ENCODE measurements at places on chromosomes 11 and 22.

DNA sequence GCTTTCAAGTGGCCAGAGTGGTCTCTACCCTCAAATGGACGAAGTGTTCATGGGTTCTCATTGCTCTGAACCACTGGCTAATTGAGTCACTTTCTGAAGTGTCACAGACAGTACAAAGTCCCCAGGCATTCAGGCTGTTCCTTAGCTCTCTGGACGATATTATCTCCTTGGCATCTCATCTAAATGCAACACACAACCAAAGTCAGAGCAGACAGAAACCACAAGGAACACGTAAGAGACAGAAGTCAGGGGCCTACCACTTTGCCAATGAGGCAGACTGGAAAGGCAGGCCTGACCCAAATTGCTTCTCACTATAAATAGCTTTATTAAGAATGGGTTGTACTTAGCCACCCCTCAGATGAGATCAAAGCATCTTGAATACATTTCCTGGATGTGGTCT is 29.0 kb upstream of the LDLRAD3 start:
- DNase-seq, result no peak

- DNase-seq, result no peak
Measured at GRCh38 chr11:95337972-95338429, 107.0 kb upstream of the SESN3 start.

DNA sequence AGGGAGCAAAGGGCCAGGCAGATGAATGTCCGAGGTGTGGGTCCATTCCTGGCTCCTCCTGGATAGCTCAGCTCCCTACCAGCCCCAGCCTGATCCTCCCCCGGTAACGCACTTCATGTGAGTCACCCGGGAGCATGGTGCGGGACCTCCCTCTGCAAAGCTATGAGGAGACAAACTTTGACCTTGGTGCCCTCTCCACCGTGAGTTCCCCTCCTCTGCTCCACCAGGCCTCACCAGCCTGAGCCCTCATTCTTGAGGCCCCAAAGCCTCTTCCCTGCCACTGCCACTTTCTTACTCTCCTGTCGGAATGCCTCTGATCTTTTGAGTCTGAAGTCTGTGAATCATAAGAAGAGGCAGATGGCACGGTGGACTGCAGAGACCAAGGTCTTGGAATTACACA is 37.4 kb upstream of the CD82 start:
- DNase-seq, result no peak

DNA sequence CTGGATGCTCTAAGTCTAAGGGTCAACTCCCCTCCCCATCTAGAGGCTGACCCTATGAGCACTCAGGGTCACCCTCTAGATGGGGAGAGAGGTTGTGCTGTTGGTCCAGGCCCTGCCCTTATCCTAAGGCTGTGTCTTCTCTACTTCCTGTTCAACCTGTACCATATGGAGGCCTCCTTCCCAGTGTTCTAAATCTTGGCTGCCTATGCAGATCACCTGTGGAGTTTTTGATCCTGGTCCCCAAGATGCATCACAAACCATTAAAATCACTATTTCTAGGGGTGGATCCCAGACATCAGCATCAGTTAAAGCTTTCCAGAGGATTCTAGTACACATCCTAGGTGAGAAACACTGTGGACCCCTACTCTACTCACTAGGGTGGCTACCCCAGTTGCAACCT is 26.2 kb downstream of the LARGE1 start:
- DNase-seq, result no peak

GRCh38 chr11:134503596-134503995 is 91.6 kb upstream of the B3GAT1 start:
- no peak for DNase-seq

- DNase-seq, result no peak
Measured at GRCh38 chr22:36926309-36926708, 12.9 kb downstream of the CSF2RB start.

DNA sequence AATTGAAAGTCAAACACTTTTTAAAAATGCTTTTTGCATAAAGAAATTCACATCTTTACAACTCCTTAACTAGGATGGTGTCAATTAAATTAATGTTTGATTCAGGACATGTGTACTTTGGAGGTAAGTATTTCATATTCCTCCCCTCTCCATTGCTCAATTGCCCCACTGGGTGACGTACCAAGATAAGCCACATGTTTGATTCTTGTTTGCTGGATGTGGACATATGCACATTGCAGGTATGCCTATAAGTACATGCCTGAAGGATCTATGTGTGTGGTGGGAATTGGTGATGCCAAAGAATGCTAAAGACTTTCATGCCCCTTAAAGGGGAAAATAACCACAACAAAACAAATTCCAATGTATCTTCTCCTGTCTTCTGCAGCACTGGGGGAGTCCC is 5.8 kb downstream of the CD44 start:
- peak; percentile 66 for DNase-seq

GRCh38 chr11:88508759-88509581 is 171.4 kb upstream of the CTSC start:
- DNase-seq, result no peak

DNA sequence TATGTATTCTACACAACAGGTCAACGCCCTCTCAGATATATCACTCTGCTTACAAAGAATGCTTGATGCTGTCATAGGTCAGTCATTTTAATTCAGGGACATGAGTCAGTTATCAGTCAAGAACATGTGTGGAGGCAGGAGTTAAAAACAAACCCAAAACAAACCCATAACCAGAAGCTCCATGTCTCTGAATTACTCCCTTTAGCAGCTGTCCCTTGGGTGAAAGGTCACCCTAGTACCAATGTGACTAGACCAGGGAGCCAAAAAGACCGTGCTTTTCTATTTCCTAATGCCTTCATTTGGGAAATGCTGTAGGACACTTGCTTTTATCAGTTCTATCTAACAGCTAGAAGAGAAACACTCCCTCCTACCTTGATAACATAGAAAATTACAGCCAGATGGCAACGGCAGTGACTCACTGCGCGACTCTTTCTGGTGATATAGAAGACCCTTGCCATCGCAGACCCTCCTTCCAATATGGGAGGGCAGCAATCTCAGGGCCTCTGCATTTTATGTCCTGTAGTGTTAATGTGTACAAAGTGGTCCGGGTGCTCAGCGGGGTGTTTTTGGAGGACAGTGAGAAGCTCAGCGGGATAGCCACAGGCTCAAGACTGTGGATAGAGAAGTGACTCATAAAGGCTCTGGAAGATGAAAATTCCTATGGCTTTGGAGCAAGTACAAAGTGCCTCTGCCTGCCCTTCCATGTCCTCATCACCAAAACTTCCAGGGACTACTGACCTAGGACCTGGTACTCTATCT is 24.8 kb downstream of the APOL5 start:
- peak; percentile 83 for DNase-seq

GRCh38 chr11:119700030-119700429 is 29.0 kb downstream of the NECTIN1 start:
- no peak for DNase-seq

GRCh38 chr22:28443526-28443876 is 236.1 kb downstream of the TTC28 start:
- DNase-seq, result peak; percentile 84

DNA sequence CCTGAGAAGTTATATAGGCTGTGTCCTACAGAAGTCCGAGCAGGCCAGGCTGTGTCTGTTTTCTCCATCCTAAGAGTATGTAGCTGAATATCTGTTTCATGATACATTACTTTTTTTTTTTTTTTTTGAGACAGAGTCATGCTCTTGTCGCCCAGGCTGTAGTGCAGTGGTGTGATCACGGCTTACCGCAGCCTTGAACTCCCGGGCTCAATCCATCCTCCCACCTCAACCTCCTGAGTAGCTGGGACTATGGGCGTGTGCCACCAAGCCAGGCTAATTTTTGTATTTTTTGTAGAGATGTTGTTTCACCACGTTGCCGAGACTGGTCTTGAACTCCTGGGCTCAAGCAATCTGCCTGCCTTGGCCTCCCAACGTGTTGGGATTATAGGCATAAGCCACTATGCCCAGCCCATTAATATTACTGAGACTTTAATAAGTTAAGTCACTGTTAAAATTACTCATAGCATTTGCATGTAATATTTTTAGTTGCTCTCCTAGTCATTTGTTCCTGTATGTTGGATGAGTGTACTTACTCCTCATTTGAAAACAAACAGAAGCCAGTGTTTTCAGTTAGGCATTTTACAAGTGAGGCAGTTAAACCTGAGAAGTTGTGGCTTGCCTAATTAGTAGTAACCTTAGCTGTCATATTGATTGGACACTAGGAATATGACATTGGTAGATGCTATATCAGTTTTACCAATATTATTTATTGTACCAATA is 26.1 kb downstream of the DRG1 start:
- no peak for DNase-seq

DNA sequence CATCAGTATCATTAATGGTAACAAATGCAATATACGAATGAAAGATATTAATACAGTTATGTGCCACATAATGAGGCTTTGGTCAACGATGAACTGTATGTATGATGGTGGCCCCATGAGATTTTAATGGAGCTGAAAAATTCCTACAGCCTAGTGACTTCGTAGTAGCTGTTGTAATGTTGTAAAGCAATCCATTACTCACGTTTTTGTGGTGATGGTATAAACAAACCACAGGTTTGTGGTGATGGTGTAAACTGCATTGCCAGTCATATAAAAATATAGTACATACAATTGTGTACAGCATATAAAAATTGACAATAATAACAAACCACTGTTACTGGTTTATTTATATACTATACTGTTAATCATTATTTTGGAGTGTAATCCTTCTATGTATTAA is 27.4 kb upstream of the GRIA4 start:
- peak; percentile 1 for DNase-seq

- no peak for DNase-seq
Measured at GRCh38 chr22:44928136-44928463, 81.7 kb downstream of the PHF21B start.

DNA sequence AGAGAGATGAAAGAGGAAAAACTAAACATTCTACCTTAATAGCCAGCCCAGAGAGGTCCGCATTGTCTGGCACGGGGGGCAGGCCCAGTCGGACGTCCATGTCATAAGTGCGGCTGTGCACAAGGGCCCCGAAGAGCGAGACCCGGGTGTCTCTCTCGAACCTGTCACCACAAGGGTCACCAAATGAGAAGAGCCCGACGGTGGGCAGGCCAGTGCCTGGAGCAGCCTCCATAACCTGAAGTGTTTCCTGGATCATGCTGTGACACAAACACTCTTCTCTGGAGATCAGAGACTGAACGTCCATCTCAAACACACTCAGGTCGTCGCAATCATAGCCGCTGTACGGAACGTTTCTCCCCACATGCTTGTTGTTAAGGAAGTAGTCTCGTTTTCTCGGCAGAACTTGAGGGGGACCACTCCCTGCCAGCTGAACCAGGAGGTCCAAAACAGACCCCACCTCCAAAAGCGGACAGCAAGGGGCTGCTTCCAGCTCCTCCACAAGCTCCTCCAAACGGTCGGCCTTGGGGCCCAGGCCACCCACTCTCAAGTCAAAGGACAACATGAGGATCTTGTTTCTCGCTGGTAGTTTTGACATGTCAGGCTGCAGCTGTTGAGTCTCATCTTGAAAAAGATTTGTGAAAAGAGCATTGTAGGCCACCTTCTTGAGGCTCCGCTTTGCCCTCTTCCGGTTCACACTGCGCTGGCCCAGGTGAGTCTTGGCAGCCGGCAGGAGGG is 971 bp downstream of the TUBGCP6 start:
- DNase-seq, result no peak

GRCh38 chr22:42150727-42151590 is 20.3 kb upstream of the CYP2D6 start:
- no peak for DNase-seq

DNA sequence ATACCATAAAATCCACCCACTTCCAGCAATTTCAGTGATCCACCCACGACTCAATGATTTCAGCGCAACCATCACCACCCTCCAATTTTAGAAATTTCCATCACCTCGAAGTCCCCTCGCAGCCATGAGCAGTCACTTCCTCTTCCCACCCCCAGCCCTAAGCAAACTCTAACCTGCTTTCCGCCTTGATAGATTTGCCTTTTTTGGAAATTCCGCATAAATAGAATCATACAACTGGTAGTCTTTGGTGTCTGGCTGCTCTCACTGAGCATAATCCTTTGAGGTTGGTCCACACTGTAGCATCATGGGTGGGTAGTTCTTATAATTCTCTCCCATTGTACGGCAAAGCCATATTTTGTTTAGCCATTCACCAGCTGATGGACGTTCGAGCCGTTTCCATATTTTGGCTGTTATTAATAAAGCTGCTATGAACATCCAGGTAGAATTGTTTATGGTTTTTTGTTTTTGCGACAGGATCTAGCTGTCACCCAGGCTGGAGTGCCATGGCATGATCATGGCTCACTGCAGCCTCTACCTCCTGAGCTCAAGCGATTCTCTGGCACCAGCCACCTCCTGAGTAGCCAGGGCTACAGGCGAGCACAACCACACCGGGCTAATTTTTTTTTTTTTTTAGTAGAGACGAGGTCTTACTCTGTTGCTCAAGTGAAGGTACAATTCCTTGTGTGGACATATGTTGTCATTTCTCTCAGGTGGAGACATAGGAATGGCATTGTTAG is 16.0 kb downstream of the PIM3 start:
- no peak for DNase-seq

- DNase-seq, result no peak
Measured at GRCh38 chr11:128550261-128550821, 37.0 kb downstream of the ETS1 start.

DNA sequence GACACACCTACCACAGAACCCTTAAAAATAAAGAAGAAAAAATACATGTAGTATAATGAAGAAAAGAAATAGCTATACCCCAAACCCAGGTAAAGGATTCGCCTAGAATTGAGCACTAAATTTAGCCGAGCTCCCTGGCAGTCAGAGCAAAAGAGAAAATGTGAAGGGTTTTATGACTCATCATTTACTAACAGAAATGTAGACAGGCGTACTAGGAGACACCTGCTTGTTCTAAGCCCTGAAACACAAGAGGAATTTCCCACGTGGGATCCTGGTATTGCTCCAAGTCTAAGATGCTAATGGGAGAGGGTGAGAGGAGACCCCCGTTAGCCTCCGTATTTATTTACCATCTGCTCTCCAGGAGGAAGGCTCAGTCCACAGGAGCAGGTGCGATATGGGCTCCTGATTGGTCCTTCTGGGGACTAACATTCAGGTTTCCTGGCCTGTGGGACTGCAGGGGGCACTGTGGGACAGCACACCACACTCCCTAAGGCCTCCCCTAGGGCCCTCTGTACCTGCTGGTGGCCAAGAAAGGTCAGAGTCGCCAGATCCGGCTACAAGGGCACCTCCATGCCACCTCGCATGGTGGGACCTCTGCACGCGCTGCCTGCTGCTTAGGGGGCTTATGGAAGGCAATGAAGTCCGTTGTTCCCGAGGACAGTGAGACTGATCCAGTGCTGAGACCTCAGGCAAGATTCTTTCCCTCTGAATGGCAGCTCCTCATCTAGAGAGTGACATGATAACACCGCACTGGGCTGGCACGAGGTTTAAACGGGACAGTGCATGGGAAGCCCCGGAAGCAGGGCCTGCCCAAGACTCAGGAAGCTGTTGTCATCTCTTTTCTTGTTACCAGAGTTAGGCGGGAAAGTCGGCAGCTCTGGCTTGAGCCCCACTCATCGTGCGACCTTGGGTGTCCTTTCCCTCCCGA is 25.8 kb downstream of the KCNC1 start:
- DNase-seq, result peak; percentile 12

DNA sequence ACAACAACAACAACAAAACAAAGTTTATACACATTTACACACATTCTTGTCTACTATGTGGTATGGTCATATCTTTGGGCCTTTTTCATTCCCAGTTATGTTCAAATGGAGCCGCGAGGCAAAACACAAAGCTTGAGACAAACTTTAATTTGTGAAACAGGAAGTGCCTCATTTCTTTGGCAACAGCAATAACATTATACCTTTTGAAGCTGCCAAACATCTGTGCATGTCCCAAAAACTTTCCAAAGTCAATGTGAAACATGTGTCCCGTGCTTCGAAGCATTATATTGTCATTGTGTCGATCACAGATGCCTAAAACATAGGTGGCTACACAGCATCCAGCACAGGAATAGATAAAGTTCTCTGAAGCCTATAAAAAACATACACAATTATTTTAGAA is 25.0 kb upstream of the RPS13 start:
- DNase-seq, result no peak

GRCh38 chr11:17351510-17352176 is at the start of gene NCR3LG1:
TSS of gene NCR3LG1 (plus strand) at chr11:17351800. CDS start at chr11:17351970, 170 bp downstream.
- DNase-seq, result peak; percentile 51

Measured in fibroblast of upper back skin (primary cell).